ENCODE measurements at places on chromosomes 5 and 9.
A peak's percentile ranks its signal among the peaks of the same experiment; 100 is the strongest.

DNA sequence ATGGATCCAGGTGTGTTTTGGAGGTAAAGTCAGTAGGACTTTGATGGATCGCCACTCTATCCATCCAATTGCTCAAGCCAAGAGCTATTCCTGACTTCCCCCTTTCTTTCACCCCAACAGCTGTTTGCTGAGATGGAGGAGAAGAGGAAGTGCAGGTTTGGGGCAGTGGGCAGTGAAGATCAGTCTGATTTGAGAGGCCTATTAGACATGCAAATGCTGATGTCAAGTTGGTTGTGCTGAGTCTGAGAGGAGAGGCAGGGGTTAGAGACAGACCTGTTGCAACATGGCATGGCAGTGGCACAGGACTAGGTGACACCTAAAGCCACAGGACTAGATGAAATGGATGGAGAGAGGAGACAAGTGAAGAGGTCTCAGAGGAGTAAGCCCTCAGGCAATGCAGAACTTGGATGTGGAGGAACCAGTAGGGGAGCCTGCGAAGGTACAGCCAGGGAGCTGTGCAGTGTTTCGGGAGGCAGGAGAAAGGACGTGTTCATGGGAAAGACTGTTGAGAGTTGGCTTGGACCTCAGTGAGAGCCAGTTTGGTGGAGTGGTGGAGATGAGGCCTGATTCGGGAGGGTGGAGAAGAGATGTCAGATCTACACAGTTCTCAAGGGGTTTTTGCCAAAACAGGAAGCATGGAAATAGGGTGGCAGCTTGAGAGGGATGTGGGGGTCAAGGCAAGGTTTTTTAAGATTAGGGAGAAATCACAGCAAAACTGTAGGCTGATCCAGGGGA is 175.0 kb downstream of the MACROH2A1 start:
- DNase-seq = no peak

GRCh38 chr5:144191998-144192397 is 21.3 kb downstream of the KCTD16 start:
- peak; percentile 85 for DNase-seq

- no peak for DNase-seq
These were observed 962 bp upstream of the TXN start for GRCh38 chr9:110257097-110257841.

- DNase-seq = no peak
These were observed 11.8 kb upstream of the ZFP2 start for GRCh38 chr5:178883815-178884430.

- DNase-seq = no peak
These were observed 719 bp downstream of the PAIP2 start for GRCh38 chr5:139342423-139342723.

GRCh38 chr9:23309800-23310199 is 516.2 kb downstream of the ELAVL2 start:
- DNase-seq = no peak

DNA sequence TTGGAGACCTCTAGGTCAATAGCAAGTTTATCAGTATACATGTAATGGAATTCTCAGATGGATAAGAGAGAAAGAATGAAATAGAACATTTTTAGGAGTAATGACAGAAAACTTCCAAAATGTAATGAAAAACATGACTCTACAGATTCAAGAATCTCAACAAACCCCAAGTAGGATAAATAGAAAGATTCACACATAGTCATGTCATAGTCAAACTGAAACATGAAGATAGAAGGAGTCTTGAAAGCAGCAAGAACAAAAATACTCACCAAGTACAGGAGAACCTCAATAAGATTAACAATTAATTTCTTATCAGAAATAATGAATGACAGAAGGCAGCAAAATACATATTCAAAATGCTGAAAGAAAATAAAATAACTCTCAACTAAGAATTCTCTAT is 164.5 kb downstream of the SPATA31D1 start:
- DNase-seq = no peak

GRCh38 chr9:112836394-112836793 is 54.3 kb downstream of the SLC46A2 start:
- DNase-seq = no peak

- DNase-seq = no peak
These were observed 177.8 kb upstream of the MEF2C start for GRCh38 chr5:89060768-89061167.

DNA sequence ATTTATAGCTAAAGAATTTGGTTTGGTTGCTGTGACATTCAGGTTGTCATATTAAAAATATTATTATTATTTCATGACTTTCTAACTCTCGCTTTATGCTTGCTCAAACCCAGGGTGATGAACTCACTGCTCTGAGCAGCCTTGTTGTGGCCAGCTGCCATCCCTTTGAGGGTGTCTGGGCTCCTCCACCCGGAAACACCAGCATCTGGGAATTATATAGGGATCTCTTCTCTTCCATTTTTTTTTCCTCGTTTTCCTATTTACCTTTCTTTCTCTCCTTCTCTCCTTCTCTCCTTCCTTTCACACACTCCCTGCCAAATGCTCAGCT is 355.8 kb upstream of the SMARCA2 start:
- DNase-seq = no peak

- DNase-seq = no peak
These were observed 106.4 kb upstream of the NIPBL start for GRCh38 chr5:36770125-36770524.

- DNase-seq = no peak
These were observed 119.4 kb upstream of the MVB12B start for GRCh38 chr9:126207256-126207655.

GRCh38 chr5:83096660-83097339 is 19.5 kb downstream of the XRCC4 start:
- no peak for DNase-seq

DNA sequence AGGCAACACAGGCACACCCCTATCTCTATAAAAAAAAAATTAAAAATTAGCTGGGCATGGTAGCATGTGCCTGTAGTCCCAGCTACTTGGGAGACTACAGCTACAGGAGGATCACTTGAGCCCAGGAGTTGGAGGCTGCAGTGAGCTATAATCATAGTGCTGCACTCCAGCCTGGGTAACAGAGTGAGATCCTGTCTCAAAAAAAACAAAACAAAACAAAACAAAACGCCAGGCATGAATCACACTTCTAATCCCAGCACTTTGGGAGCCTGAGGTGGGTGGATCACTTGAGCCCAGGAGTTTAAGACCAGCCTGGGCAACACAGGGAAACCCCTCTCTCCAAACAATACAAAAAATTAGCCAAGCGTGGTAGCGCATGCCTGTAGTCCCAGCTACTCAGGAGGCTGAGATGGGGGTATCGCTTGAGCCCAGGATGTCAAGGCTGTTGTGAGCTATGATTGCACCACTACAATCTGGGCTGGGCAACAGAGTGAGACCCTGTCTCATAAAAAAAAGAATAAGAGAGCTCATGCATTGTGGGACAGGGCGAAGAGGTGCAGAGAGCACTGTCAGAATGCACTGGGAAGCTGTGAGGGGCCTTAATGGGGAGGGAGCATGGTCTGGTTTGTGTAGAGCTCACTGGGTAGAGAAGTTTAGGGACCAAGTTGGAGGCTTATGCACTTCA is 8.4 kb upstream of the SAP30L start:
- DNase-seq = no peak

DNA sequence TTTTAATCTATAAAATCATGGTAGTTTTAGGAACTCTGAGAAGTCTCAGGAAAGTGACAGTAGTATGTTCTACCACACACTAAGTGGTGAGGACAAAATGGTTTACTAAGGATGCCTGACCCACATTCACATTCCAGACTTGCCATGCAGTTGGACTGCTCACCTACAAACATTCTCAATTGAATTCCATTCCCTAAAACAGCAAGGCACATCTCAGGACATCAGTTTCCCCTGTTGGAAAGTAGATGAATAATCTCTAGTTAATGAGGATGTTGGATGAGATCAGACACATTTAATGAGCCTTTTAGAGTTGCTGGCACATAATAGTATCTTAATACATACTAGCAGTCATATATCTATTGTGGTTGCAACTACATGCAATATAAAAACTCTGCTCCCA is 76.6 kb downstream of the ZNF618 start:
- no peak for DNase-seq

DNA sequence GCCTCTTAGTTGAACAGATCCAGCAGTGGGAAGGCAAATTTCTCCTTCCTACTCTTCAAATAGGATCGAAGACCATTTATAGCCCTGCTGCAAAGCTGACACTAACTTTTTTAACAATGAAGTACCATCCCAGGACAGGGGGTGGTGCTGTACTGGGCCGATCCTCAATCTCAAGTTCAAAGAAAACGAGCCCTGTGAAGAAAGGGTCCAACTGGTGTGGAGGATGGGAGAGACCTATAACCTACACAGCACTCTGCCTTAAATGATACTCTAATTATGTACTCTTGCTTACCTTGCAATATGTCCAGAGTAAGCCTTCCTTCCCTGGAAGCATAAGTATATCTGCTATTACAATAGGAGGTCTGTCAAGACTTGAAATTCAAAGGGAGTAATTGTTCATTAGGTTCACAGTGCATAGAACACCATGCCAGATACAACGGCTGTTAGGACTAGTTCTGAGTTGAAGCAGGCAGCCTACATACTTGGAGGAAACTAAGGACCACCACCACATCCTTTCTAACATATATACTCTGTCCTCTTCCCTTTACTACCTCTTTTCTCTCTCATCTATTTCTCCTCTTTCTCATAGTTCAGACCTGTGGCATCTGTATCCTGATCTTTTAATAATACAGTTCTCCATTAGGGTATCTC is 6.2 kb downstream of the ETF1 start:
- DNase-seq = peak; percentile 11

DNA sequence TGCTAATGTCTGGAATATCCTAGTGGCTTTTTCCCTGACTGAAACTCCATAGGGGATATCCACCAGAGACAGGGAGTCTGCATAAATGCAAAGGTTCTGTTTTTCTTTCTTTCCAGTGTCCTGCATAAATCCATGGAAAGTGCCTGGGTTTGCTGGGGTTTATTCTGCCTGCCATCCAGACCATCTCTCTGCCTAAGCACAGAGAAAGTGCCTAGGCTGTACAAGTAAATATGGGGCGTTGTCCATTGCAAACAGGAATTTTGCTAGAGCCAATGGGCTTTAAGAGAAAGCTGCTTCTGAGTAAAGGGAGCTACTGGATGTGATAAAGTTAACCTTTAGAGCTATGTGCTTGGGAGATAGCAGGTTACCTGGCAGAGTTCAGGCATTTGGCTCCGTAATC is 407.5 kb downstream of the AGTPBP1 start:
- no peak for DNase-seq

DNA sequence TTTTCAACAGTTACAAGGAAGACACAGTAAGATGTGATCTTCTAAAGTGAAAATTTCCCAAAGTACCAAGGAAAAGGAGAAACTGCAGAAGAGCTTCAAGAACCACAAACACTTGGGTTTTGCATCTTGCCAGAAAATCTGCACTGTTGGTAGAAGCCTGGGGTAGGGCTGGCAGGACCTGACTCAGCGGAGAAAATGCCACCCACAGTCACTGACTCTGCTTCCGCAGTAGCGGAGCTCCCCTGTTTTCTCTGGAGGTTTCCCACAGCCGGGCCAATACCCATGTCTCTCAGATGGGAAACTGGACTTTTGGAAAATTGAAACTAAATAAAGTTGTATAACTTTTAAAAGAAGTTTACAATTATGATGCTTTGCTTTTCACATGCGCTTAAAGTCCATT is 104.2 kb downstream of the MEF2C start:
- no peak for DNase-seq
